Fibroblast of lung (primary cell): ENCODE measurements at places on chromosomes 6 and 20.

GRCh38 chr6:134819236-134819635 lies 130.7 kb downstream of the ALDH8A1 start:
- H3K4me3 ChIP-seq, result no peak overlapping the region
- no peak overlapping the region for H3K27ac ChIP-seq
- no peaks in the 10 kb centered on the region for H3K27me3 ChIP-seq
- no peak for DNase-seq
- H3K36me3 ChIP-seq, result no peaks in the 10 kb centered on the region

- H3K27me3 ChIP-seq, result no peaks in the 10 kb centered on the region
- H3K27ac ChIP-seq, result no peak overlapping the region
- no peaks in the 10 kb centered on the region for H3K36me3 ChIP-seq
- no peaks in the 10 kb centered on the region for H3K4me1 ChIP-seq
- peak; percentile 87 for DNase-seq
- no peak overlapping the region for H3K4me3 ChIP-seq
Observed at GRCh38 chr6:46998436-46999017, 43.6 kb downstream of the ADGRF1 start.

GRCh38 chr6:156131221-156131903 lies 645.8 kb upstream of the ARID1B start:
- H3K4me3 ChIP-seq, result no peak overlapping the region
- no peaks in the 10 kb centered on the region for H3K4me1 ChIP-seq
- H3K27ac ChIP-seq, result no peak overlapping the region

DNA sequence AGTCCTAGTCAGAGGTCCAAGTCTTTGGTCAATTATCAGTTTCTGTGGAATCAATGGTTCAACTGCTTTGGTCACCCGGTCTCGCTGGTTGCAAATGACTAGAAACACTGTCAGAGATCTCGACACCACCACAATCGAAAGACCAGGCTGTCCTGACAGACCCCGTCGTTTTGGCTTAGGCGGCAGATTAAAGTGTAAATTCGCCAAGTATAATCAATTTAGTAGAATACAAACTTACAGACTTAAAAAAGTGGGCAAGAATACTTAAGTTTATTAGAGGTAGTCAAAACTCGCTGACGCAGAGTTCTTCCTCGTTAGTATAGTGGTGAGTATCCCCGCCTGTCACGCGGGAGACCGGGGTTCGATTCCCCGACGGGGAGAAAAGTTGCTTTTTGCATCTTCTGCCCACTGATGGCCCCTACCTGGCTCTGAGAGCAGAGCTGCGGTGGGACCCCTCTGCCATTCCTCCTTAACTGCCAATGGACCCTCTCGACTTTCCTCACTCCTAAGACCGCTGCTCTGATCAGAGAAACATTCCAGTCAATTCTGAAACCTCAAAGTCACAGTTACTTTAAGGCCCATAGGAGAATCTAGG lies 30.6 kb upstream of the ZNF184 start:
- peak overlapping the region; percentile 60 for H3K4me3 ChIP-seq
- no peaks in the 10 kb centered on the region for H3K36me3 ChIP-seq
- no peaks in the 10 kb centered on the region for H3K27me3 ChIP-seq
- H3K27ac ChIP-seq, result no peak overlapping the region

GRCh38 chr20:43691928-43692524 lies 25.1 kb downstream of the MYBL2 start:
- H3K4me1 ChIP-seq, result no peaks in the 10 kb centered on the region
- no peak overlapping the region for H3K27ac ChIP-seq
- no peaks in the 10 kb centered on the region for H3K27me3 ChIP-seq

DNA sequence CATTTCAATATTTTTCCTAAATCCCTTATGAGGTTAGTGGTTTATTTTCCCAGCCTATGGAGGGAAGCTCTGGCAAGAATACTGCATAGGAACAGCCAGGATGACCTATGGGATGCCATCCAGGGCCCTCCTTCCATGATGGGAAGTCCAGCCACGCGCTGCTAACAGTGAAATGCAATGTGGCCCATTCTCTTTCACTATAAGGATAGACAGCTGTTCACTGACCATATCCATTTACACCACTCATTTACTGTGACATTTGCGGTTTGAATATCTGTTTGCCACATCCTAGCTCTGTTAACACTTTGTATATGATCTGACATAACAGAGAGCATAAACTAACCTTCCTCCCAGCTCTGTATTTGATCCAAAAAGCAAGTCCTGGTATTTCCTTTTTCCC lies 471.7 kb downstream of the CBLN4 start:
- no peaks in the 10 kb centered on the region for H3K36me3 ChIP-seq
- no peak overlapping the region for H3K27ac ChIP-seq
- H3K4me3 ChIP-seq, result no peak overlapping the region
- DNase-seq, result no peak
- no peaks in the 10 kb centered on the region for H3K27me3 ChIP-seq

DNA sequence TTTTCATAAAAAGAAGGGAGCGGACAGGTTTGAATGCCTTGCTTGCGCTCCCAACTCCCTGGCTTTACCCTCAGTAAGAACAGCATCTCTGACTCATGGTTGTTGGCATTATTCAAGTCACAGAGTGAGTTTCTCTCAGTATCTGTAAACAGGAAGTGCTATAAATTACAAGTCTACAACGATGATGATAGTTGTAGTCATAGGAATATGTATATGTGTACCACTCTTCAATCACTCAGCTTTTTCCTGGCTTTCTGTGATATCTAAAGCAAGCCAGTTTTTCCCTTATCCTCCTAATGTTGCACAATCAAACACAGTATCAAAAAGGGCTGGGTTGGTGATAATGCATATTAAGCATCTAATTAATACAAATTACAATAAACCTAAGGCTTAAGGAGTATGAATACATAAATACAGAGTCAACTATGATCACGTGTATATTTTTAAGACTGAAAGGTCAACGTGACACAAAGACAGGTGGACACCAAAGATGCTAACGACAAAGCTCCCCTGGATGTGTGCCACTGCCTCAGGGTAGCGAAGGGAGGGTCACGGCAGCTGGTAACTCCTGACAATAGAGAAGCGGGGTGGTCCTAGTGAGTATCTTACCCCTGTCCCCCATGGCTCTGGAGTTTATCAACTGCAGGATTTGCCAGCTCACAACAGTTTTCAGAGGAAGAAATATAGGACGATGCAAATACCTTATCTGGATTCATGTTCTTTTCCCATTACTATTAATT lies 202.8 kb downstream of the BTBD9 start:
- no peak overlapping the region for H3K4me3 ChIP-seq
- H3K27me3 ChIP-seq, result no peaks in the 10 kb centered on the region
- H3K36me3 ChIP-seq, result no peaks in the 10 kb centered on the region
- no peak overlapping the region for H3K27ac ChIP-seq
- peaks cover 2% of the 10 kb centered on the region for H3K4me1 ChIP-seq

DNA sequence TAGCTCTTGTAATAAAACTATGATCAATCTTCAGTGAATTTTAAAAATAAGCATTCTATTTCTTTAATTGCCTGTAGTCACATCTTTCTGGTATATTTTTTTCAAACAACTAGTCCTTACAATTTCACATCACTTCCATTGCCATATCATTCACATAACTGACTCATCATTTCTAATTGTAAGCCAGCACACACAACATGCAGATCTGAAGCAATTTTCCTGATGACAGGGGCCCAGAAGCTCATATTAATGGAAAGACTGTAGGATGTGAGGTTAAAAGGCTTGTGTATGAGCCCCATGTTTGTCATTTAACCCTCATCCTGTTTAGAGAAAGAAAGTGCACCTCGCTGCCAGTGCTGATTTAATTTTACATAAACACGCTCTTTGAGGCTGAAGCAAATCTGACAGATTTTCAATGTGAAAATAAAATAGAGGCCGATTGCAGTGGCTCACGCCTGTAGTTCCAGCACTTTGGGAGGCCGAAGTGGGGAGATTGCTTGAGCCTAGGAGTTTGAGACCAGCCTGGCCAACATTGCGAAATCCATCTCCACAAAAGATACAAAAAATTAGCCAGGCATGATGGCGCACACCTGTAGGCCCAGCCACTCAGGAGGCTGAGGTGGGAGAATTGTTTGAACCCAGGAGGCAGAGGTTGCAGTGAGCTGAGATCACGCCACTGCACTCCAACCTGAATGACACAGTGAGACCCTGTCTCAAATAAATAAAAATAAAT lies 40.1 kb upstream of the LTV1 start:
- no peaks in the 10 kb centered on the region for H3K27me3 ChIP-seq
- H3K4me1 ChIP-seq, result no peaks in the 10 kb centered on the region
- no peak overlapping the region for H3K4me3 ChIP-seq
- H3K36me3 ChIP-seq, result no peaks in the 10 kb centered on the region
- peak; percentile 47 for DNase-seq

DNA sequence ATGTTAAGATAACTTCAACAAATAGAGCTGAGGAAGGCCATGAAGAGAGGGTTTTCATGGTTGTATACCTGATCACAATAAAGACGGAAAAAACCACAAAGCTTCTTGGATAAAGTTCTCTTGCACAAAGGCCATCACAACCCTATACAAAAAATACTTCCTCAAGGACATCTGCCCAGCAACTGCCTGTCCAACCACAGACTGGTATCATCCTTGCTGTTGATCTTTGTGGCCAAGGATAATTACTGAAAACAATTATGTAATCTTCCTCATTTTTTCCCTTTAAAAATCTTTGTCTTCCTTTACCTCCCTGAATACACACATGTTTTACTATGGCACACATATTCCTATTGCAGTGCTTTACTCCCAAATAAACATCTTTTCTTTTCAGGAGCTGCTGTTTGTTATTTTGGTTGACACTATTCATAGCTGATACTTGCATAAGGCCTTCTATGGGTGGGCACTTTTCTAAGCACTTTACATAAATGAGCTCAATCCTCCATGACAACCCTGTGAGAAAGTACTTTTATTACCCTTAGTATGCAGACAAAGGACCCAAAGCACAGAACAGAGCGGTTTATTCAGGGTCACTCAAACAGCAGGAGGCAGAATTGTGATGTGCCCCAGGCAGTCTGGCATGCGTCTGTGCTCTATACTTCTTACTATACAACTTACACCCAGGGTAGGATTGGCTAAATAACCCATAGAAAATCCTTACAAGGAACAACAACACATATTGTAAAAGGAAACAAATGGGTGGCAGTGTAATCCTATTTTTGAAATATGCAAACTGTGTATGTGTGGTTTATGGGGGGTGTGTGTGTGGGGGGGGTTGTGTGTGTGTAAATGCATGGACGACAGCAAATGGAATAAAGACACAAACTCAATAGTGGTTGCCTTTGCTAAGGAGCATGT lies 35.1 kb downstream of the SNRNP48 start:
- H3K4me1 ChIP-seq, result no peaks in the 10 kb centered on the region
- H3K27me3 ChIP-seq, result no peaks in the 10 kb centered on the region
- DNase-seq, result no peak
- no peaks in the 10 kb centered on the region for H3K36me3 ChIP-seq
- H3K4me3 ChIP-seq, result no peak overlapping the region

DNA sequence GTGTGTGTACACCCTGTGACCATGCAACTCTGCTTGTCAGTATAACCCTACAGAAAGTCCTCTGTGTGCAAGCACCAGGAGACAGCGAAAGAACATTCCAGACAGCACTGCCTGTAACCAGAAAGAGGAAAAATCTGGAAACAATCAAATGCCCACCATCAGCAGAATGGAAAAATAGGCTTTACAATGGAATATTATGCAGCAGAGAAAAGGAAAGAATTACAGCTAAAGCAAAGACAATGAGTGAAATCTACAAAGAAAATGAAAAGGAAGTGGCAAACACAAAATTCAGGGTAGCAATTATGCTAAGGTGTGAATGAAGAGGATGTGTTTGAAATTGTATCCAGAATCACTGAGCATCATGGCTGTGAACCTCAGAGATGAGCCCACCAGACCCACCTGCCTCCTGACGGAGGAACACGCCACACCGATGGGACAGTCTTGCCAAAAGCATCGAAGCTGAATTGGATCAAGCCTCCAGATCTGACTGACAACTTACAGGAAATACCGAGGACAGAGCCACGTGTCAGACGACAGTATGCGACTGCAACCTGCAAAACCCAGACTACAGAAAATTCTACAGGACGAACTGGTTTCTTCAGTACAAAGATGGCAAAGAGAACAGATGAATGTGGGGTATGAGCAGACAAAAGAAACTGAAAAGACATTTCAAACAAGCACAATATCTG lies 133.2 kb downstream of the NFATC2 start:
- H3K36me3 ChIP-seq, result no peaks in the 10 kb centered on the region
- H3K27me3 ChIP-seq, result no peaks in the 10 kb centered on the region
- no peak overlapping the region for H3K27ac ChIP-seq
- DNase-seq, result no peak
- no peak overlapping the region for H3K4me3 ChIP-seq

GRCh38 chr6:129646642-129647041 lies 63.3 kb downstream of the ARHGAP18 start:
- no peak overlapping the region for H3K4me3 ChIP-seq
- no peaks in the 10 kb centered on the region for H3K27me3 ChIP-seq
- peak; percentile 57 for DNase-seq
- H3K36me3 ChIP-seq, result no peaks in the 10 kb centered on the region
- no peak overlapping the region for H3K27ac ChIP-seq

- peak; percentile 3 for DNase-seq
- no peaks in the 10 kb centered on the region for H3K36me3 ChIP-seq
- H3K4me1 ChIP-seq, result peaks cover 4% of the 10 kb centered on the region
- no peaks in the 10 kb centered on the region for H3K27me3 ChIP-seq
Observed at GRCh38 chr6:121310495-121310894, 23.8 kb downstream of the TBC1D32 start.

- peak overlapping the region; percentile 69 for H3K27ac ChIP-seq
- no peak for DNase-seq
- no peak overlapping the region for H3K4me3 ChIP-seq
- no peaks in the 10 kb centered on the region for H3K36me3 ChIP-seq
- H3K27me3 ChIP-seq, result no peaks in the 10 kb centered on the region
- H3K4me1 ChIP-seq, result peaks cover 20% of the 10 kb centered on the region
Observed at GRCh38 chr6:90098627-90099026, 198.0 kb downstream of the BACH2 start.

GRCh38 chr6:148525453-148525852 lies 182.8 kb downstream of the SASH1 start:
- no peaks in the 10 kb centered on the region for H3K27me3 ChIP-seq
- H3K4me3 ChIP-seq, result peak overlapping the region; percentile 50
- DNase-seq, result peak; percentile 96
- H3K27ac ChIP-seq, result peak overlapping the region; percentile 98

GRCh38 chr6:132330759-132331158 lies 70.5 kb downstream of the MOXD1 start:
- H3K4me3 ChIP-seq, result no peak overlapping the region
- H3K4me1 ChIP-seq, result peaks cover 2% of the 10 kb centered on the region
- no peaks in the 10 kb centered on the region for H3K36me3 ChIP-seq
- H3K27me3 ChIP-seq, result no peaks in the 10 kb centered on the region
- DNase-seq, result no peak
- H3K27ac ChIP-seq, result no peak overlapping the region

DNA sequence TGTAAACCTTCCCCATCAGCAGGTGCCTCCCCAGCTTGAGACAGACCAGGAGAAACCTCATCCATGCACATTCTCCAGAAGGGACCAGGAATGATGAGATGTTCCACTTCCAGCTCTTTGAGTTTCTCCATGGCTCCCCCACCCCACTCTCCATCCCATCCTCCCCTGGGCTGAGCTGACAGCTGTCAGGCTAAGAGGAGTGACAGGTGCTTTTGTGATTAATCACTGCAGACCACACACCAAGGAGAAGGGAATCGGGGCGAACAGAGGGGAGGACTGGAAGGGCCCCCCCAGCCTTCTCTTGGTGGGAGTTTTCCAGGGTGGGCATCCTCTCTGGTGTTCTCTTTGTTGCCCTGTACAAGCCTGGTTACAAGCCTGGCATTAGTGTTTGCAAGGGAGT lies 56.1 kb upstream of the ZFAND3 start:
- no peaks in the 10 kb centered on the region for H3K36me3 ChIP-seq
- DNase-seq, result no peak
- no peak overlapping the region for H3K27ac ChIP-seq
- H3K4me3 ChIP-seq, result no peak overlapping the region
- peaks cover 17% of the 10 kb centered on the region for H3K27me3 ChIP-seq

- no peak overlapping the region for H3K27ac ChIP-seq
- H3K4me3 ChIP-seq, result no peak overlapping the region
- no peaks in the 10 kb centered on the region for H3K27me3 ChIP-seq
- H3K4me1 ChIP-seq, result peaks cover 8% of the 10 kb centered on the region
Observed at GRCh38 chr6:131065112-131065823, 2.2 kb upstream of the EPB41L2 start.
